ENCODE measurements at places on chromosomes 4 and X. TPM values are rescaled to one million over a fixed set of nuclear protein-coding genes. Genes with fewer than 3 reads are reported as not detected.

Gene FAAH2
- 15.2 TPM for polyA plus RNA-seq

Gene PNMA6A
- polyA plus RNA-seq, result 10.0 TPM

Gene TSPAN5
- 25.3 TPM for polyA plus RNA-seq

Gene XK
- 1.1 TPM for polyA plus RNA-seq

Gene TECRL
- polyA plus RNA-seq, result not detected

- no peak for DNase-seq
These were observed 42.1 kb upstream of the ANKRD50 start for GRCh38 chr4:124754681-124755080.

DNA sequence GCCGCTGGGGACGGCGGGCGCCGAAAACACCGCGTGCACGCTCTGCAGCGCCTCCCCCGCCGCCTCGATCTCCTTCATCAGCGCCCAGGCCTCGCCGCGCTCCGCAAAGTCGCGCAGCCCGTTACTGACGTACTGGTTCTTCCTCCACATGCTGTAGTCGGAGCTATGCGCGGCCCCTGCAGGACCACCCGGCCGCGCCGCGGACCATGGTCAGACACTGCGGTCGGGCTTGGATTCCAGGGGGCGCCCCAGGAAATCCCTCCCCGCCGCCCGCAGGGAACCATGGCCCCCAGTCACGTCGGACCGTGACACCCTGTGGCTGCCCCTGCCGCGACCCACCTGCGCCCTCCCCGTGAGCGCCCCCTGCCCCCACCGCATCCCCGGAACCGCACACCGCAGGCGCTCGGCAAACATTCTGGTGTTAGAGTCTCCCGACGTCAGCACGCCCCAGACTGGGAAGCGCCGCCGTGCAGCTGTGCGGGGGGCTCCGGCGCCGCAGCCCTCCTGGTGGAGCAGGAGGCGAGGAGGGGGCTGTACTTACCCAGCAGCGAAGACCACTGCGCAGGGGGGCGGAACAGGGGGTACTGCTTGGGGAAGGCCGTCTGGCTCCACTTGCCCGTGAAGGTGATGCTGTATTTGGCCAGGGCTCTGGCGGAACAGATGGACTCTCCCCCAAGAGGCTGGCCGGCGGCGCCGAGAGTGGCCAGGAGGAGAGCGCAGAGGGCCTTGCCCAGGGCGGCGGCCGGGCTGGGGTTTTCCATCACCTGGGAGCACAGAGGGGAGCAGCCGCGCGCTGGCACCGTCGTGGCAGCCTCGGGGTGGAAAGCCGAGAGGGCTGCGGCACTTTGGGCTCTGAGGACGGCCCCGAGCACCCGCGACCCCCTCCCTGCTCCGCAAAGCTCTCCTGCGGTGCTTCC lies 814 bp downstream of the SPON2 start:
- no peak for DNase-seq

All from left kidney (tissue), 8 donors.